ENCODE measurements at places on chromosomes 13 and 19. TPM values are rescaled to one million over a fixed set of nuclear protein-coding genes. Genes with fewer than 3 reads are reported as not detected.
A peak's percentile ranks its signal among the peaks of the same experiment; 100 is the strongest.

DNA sequence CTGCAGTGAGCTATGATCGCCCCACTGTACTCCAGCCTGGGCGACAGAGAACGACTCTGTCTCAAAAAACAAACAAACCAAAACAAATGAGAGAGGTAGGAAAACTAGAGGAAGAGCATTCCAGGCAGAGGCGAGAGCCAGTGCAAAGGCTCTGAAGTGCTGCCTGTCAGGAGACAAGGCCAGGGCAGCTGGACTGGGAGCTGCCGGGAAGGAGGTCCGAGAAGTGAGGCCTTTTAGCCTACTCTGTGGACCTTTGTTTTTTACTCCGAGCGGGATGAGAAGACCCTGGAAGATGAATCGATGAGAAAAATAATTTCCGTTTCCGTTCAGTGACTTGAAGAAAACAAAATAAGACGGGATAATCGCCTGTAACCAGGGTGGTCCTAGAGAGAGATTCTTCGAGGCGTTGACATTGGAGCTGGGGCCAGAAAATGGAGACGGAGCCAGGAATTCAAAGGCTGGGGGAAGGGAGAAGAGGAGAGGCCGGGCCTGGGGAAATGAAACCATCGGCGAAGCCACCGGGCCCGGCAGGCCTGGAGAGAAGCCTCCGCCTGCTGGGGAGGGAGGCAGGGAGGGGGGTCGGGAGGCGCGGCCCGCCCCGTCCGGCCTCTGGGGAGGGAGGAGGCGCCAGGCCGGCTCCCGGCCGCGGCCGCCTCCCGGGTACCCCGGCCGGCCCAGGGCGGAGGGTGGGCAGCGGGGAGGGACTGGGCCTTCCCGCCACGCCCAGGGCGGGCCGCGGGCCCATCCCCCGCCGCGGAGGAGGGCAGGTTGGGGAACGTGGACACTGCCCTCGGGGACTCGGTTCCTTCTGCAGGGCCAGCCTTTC is 7.8 kb upstream of the SERTAD1 start:
- H3K4me3 ChIP-seq, result peak overlapping the region; percentile 55
- peak; percentile 91 for DNase-seq
- H3K4me1 ChIP-seq, result peaks cover 19% of the 10 kb centered on the region
- H3K27me3 ChIP-seq, result no peaks in the 10 kb centered on the region

DNA sequence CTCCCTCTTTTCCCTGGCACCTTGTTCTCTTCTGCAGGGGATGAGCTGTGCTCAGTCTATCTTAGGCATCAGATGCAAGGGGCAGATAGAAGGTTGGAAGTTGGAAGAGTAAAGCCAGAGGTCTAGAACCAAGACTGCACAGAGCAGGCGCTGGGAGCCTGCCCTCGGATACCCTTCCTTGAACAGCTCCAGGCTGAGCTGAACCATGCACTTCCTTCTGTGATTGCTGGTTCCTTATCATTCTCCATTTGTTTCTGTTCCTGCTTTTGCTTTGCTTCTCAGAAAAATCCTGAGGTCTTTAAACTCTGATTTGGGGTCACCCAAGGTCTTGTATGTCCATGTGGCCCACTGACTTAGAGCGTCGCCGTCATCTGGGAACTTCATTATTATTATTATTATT is 36.3 kb downstream of the ARHGEF18 start:
- no peak overlapping the region for H3K4me3 ChIP-seq
- no peaks in the 10 kb centered on the region for H3K27me3 ChIP-seq
- DNase-seq, result no peak
- H3K4me1 ChIP-seq, result no peaks in the 10 kb centered on the region
- H3K27ac ChIP-seq, result no peak overlapping the region
- H3K36me3 ChIP-seq, result no peaks in the 10 kb centered on the region

DNA sequence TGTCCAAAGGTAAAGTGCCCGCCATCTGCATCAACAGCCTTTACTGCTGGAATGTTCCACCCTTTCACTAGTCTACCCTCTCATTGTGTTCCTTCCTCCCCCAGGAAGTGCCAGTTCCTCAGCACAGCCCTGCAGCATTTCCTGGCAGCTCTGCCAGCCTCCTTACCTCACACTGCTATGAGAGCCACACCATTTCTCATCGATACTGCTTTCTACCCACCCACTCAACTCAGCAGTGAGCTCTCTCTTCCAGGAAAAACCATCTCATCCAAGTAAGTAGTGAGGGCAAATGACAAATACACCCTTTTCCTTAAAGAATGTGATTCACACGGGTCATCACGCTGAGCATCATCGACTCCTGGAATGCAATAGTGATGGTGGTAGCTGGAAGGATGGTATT is 19.8 kb downstream of the UQCRFS1 start:
- no peaks in the 10 kb centered on the region for H3K4me1 ChIP-seq
- H3K4me3 ChIP-seq, result no peak overlapping the region
- DNase-seq, result no peak

- peak overlapping the region; percentile 50 for H3K4me3 ChIP-seq
- H3K36me3 ChIP-seq, result no peaks in the 10 kb centered on the region
- H3K27ac ChIP-seq, result peak overlapping the region; percentile 45
- peaks cover 48% of the 10 kb centered on the region for H3K4me1 ChIP-seq
- DNase-seq, result peak; percentile 52
These were observed 4.4 kb upstream of the LTBP4 start for GRCh38 chr19:40596608-40597328.

- no peaks in the 10 kb centered on the region for H3K27me3 ChIP-seq
- no peak overlapping the region for H3K27ac ChIP-seq
- no peaks in the 10 kb centered on the region for H3K36me3 ChIP-seq
- peaks cover 7% of the 10 kb centered on the region for H3K4me1 ChIP-seq
- H3K4me3 ChIP-seq, result no peak overlapping the region
- no peak for DNase-seq
These were observed 58.0 kb downstream of the USPL1 start for GRCh38 chr13:30675717-30676116.

- H3K36me3 ChIP-seq, result no peaks in the 10 kb centered on the region
- H3K4me3 ChIP-seq, result no peak overlapping the region
- no peak for DNase-seq
- H3K4me1 ChIP-seq, result no peaks in the 10 kb centered on the region
These were observed 117.3 kb downstream of the RAB20 start for GRCh38 chr13:110444226-110444653.

GRCh38 chr13:23021906-23022305 is 158.9 kb upstream of the SGCG start:
- H3K4me1 ChIP-seq, result no peaks in the 10 kb centered on the region
- no peak overlapping the region for H3K4me3 ChIP-seq
- H3K27ac ChIP-seq, result no peak overlapping the region
- H3K27me3 ChIP-seq, result peaks cover 4% of the 10 kb centered on the region

- H3K36me3 ChIP-seq, result peaks cover 13% of the 10 kb centered on the region
- peak overlapping the region; percentile 80 for H3K27ac ChIP-seq
- peak overlapping the region; percentile 37 for H3K4me3 ChIP-seq
- DNase-seq, result no peak
These were observed 753 bp downstream of the ZNF235 start for GRCh38 chr19:44303976-44304568.

GRCh38 chr13:113791226-113791625 is 32.2 kb downstream of the TMEM255B start:
- no peak overlapping the region for H3K27ac ChIP-seq
- H3K4me1 ChIP-seq, result no peaks in the 10 kb centered on the region
- no peaks in the 10 kb centered on the region for H3K36me3 ChIP-seq

GRCh38 chr13:44257796-44258195 is 115.8 kb upstream of the SERP2 start:
- no peaks in the 10 kb centered on the region for H3K36me3 ChIP-seq
- peaks cover 5% of the 10 kb centered on the region for H3K4me1 ChIP-seq
- no peak overlapping the region for H3K4me3 ChIP-seq
- no peaks in the 10 kb centered on the region for H3K27me3 ChIP-seq

- H3K4me1 ChIP-seq, result peaks cover 11% of the 10 kb centered on the region
- no peak overlapping the region for H3K4me3 ChIP-seq
- DNase-seq, result no peak
- no peaks in the 10 kb centered on the region for H3K36me3 ChIP-seq
- no peaks in the 10 kb centered on the region for H3K27me3 ChIP-seq
- H3K27ac ChIP-seq, result no peak overlapping the region
These were observed 47.4 kb upstream of the KATNAL1 start for GRCh38 chr13:30354493-30355383.

DNA sequence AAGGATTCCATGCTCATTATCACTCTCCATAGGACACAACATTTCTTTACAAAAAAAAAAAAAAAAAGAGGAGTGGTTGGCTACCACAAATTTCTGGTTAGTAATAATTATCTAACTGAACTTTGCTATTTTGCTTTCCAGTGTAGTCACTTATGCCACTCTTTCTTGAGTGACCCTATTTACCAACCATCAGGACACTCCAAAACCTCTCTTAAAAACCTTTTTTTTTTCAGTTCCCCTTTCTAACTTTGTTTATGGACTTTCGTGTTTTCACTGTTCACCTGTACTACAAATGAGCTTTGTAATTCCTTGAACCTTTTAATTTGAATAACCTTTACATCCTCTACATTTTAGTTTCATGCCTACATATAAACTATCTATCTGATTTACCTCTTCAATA is 686.5 kb upstream of the PCDH9 start:
- H3K4me1 ChIP-seq, result no peaks in the 10 kb centered on the region
- H3K27ac ChIP-seq, result no peak overlapping the region
- DNase-seq, result no peak

DNA sequence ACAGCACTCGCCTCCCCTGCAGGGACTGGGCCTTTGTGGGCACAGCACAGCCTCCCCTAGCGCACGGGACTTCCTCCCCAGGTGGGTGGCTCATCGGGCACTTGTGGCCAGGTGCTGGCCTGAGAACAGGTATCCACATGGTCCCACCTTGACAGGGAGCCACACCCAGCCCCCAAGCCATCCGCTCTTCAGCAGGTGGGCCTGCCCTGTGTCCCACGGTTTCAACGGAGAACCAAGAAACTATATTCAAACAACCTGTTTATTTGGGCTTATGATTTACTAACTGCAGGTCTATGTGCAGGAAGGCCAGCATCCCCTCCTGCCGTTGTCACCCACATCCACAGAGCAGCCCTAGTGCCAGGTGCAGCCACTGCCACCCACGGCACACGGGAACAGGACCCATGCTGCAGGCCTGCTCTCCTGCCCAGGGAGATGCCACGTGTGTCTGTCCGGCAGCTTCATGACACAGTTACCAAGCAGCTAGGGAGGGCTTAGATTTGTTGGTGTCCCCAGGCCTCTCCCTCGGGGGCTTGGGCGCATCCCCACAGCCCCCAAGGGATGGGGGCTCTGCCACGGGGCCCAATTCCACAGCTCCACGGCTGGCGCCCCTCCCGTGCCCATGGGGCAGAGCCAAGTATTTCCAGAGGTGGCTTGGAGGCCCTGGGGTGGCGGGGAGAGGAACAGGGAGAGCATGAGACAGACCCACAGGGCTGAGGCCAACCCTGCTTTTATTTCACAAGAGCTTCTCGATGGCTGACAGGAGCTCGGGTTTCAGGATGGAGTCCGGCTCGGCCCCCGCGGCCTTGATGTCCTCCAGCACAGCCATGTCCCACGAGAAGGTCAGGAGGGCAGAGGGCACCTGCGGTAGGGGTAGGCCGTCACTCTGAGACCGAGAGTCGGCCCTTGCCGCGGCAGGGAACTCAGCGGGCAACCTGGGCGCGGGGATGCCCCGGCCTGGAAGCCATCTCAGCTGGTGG is 12.5 kb downstream of the UBXN6 start:
- no peak overlapping the region for H3K27ac ChIP-seq
- no peaks in the 10 kb centered on the region for H3K4me1 ChIP-seq
- H3K4me3 ChIP-seq, result no peak overlapping the region
- H3K36me3 ChIP-seq, result peaks cover 63% of the 10 kb centered on the region

GRCh38 chr13:60454425-60454824 is 57.4 kb downstream of the TDRD3 start:
- no peak overlapping the region for H3K27ac ChIP-seq
- no peaks in the 10 kb centered on the region for H3K27me3 ChIP-seq
- no peaks in the 10 kb centered on the region for H3K4me1 ChIP-seq
- H3K36me3 ChIP-seq, result peaks cover 5% of the 10 kb centered on the region
- no peak overlapping the region for H3K4me3 ChIP-seq

GRCh38 chr19:17023805-17024204 is 2.8 kb downstream of the CPAMD8 start:
- H3K4me3 ChIP-seq, result no peak overlapping the region
- peaks cover 49% of the 10 kb centered on the region for H3K27me3 ChIP-seq
- H3K27ac ChIP-seq, result no peak overlapping the region
- H3K4me1 ChIP-seq, result peaks cover 6% of the 10 kb centered on the region

GRCh38 chr19:17184371-17184841 is 30.8 kb upstream of the USE1 start:
- no peak for DNase-seq
- H3K27me3 ChIP-seq, result no peaks in the 10 kb centered on the region
- no peak overlapping the region for H3K27ac ChIP-seq
- H3K4me1 ChIP-seq, result no peaks in the 10 kb centered on the region
- H3K36me3 ChIP-seq, result peaks cover 3% of the 10 kb centered on the region

DNA sequence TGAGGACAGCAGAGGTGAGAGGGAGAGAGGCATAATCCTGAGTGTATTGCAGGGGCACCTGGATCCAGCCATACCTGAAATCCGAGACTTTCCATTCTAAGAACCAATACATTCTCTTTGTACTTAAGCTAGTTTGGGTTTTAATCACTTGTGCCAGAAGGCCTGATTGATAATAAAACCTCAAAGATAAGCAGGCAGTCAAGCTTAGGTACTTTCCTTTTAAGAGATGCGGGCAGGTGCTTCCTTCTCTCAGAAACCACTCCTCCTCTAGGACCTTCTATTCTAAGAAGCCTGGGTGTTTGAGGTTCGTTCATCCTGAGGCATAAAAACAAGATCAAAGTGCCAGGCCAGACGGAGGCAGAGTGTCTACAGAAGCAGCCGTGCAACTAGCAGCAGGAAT is 22.2 kb downstream of the FAM187B start:
- H3K27me3 ChIP-seq, result no peaks in the 10 kb centered on the region
- no peak overlapping the region for H3K4me3 ChIP-seq
- no peak overlapping the region for H3K27ac ChIP-seq
- peaks cover 6% of the 10 kb centered on the region for H3K4me1 ChIP-seq

GRCh38 chr19:41620171-41620570 is 6.7 kb downstream of the CEACAM4 start:
- no peak overlapping the region for H3K4me3 ChIP-seq
- no peaks in the 10 kb centered on the region for H3K36me3 ChIP-seq
- DNase-seq, result no peak
- no peak overlapping the region for H3K27ac ChIP-seq
- no peaks in the 10 kb centered on the region for H3K27me3 ChIP-seq

- no peak overlapping the region for H3K4me3 ChIP-seq
- H3K4me1 ChIP-seq, result no peaks in the 10 kb centered on the region
- no peak for DNase-seq
- H3K27ac ChIP-seq, result no peak overlapping the region
- no peaks in the 10 kb centered on the region for H3K36me3 ChIP-seq
These were observed 47.9 kb upstream of the SIAH3 start for GRCh38 chr13:45899406-45899805.

DNA sequence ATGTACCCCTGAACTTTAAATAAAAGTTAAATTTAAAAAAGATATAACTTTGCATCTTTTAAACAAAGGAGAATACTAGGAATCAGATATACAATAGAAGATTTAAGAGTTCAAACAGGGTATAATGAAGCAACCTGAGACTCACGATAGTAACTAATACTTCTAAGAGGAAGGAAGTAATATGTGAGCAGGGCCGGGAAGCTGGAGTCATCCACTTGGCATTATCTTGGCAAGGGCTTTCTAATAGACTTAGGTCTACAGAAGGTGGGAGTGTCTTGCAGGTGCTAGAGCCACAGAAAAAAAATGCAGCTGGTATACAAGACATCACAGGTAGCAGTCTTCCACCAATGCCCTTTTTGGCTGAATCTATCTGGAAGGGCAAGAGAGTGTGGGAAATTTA is 231.9 kb downstream of the KCTD12 start:
- H3K4me1 ChIP-seq, result no peaks in the 10 kb centered on the region
- no peak overlapping the region for H3K4me3 ChIP-seq
- H3K27ac ChIP-seq, result no peak overlapping the region

The ADAT3 gene
- total RNA-seq, result 1.1 TPM

The ZNF433 gene
- 6.6 TPM for total RNA-seq

The PSG11 gene
- total RNA-seq, result not detected

The KLHL1 gene
- 0.06 TPM for total RNA-seq

The CRX gene
- not detected for total RNA-seq

The STOML3 gene
- not detected for total RNA-seq

The NUP58 gene
- 26.0 TPM for total RNA-seq

The CYP2F1 gene
- not detected for total RNA-seq

The LCP1 gene
- total RNA-seq, result 15.9 TPM
